ENCODE measurements at places on chromosomes 11 and 22.

DNA sequence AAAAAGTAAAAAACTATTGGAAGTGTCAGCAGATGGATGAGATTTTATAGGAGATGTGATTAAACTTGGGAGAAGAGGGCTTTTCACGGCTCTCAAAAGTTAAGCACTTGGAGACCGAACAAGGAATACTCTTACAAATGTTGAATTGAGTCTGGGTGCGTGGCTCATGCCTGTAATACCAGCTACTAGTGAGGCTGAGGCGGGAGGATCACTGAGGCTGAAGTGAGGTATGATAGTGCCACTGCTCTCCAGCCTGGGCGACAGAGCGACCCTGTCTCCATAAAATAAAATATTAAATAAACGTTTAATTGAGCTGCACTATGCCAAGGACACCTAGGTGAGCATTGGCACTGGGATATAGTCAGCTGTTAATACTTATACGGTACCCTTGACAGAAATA is 1.9 kb downstream of the CEP57 start:
- no peaks in the 10 kb centered on the region for H3K36me3 ChIP-seq
- H3K4me1 ChIP-seq = no peaks in the 10 kb centered on the region
- no peaks in the 10 kb centered on the region for H3K27me3 ChIP-seq
- no peak overlapping the region for H3K4me3 ChIP-seq

GRCh38 chr11:6251120-6251733 is 8.4 kb upstream of the CCKBR start:
- no peaks in the 10 kb centered on the region for H3K36me3 ChIP-seq
- peak; percentile 75 for DNase-seq
- H3K27me3 ChIP-seq = peaks cover 9% of the 10 kb centered on the region
- no peak overlapping the region for H3K27ac ChIP-seq
- peaks cover 11% of the 10 kb centered on the region for H3K4me1 ChIP-seq

- DNase-seq = no peak
- H3K4me1 ChIP-seq = no peaks in the 10 kb centered on the region
- H3K27me3 ChIP-seq = peaks cover 2% of the 10 kb centered on the region
- no peaks in the 10 kb centered on the region for H3K36me3 ChIP-seq
- no peak overlapping the region for H3K27ac ChIP-seq
- no peak overlapping the region for H3K4me3 ChIP-seq
These were observed 21.0 kb downstream of the ASRGL1 start for GRCh38 chr11:62358273-62358672.

- no peak for DNase-seq
- no peak overlapping the region for H3K4me3 ChIP-seq
These were observed 524.5 kb downstream of the BRD1 start for GRCh38 chr22:49303061-49303735.

DNA sequence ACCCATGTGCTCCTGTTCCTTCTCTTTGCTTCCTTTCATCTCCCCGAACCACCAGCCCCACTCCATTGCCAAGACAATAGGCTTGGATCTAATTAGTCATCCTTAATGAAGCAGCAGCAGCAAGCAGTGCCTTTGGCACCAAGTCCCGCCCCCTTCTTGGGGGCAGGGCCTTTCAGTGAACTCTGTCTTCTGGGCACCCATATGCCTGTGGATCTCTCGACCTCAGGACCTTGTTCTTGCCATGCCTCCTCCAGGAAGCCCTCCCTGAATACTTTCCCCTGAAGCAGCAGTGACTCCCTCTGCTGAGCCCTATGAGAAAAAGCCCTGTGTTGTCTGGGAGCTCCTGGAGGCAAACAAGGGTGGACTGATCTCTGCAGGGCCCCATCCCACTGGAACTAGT is 32.1 kb downstream of the ARHGEF17 start:
- H3K27me3 ChIP-seq = no peaks in the 10 kb centered on the region
- DNase-seq = no peak
- no peak overlapping the region for H3K27ac ChIP-seq
- H3K4me1 ChIP-seq = peaks cover 22% of the 10 kb centered on the region

DNA sequence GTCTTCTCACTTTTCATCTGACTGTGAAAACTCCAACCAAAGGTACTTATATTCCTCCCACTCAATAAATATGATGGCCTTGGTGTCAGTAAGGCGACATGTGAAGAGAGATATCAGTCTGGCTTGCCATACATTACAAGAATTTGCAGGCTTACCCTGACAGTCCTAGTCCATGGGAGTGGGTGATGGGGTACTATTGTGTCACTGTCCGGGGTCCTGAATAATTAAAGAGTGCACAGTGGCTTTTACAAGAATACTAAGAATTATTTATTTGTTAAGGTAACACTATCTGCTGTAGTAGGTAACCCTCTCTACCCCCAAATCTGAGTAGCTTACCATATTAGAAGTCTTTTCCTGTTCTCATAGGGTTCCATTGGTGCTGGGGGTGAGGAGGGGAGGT is 23.1 kb upstream of the IZUMO1R start:
- no peaks in the 10 kb centered on the region for H3K27me3 ChIP-seq
- H3K4me3 ChIP-seq = no peak overlapping the region
- H3K4me1 ChIP-seq = no peaks in the 10 kb centered on the region
- H3K27ac ChIP-seq = no peak overlapping the region

GRCh38 chr22:24996420-24996952 is 44.0 kb downstream of the KIAA1671 start:
- no peaks in the 10 kb centered on the region for H3K27me3 ChIP-seq
- DNase-seq = no peak
- no peak overlapping the region for H3K27ac ChIP-seq
- no peak overlapping the region for H3K4me3 ChIP-seq
- no peaks in the 10 kb centered on the region for H3K4me1 ChIP-seq

DNA sequence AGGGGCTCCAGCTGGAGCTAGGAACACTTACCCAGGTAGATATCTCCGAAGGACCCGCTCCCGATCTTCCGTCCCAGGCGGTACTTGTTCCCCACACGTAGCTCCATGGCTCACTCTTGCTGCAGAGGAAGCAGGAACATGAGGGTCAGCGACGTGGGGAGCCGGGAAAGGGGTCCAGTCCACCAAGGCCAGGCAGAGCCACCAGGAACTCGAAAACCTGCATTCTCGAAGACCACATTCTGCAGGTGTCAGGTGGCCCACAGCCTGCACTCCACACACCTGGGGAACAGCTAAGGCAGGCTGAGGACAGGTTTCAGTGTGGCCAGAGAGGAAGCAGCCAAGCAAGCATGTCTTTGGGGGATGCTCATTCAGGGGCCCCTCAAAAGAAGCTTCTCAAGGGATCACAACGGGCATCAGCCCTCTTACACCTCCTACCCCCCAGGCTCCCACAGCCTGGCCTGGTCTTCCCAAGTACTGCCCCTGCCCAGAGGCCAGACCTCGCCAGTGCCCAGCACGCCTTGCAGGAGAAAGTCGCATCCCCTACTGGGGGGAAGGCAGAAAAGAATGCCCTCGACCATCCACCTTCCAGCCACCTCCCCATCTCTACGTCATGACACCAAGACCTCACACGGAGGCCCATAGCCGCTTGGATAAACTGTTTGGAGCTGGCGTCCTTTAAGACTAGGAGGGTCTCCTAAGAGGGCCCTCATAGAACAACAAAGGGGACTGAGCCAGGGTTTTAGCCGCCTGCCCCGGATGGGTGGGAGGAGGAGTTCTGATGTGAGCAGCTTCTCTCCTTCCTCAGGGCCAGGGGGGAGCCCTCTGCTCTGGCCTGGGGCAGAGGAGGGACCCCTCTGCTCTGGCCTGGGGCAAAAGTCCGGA is 2.9 kb downstream of the CSNK1E start:
- H3K4me3 ChIP-seq = peak overlapping the region; percentile 92
- peaks cover 27% of the 10 kb centered on the region for H3K36me3 ChIP-seq
- H3K27me3 ChIP-seq = no peaks in the 10 kb centered on the region
- H3K4me1 ChIP-seq = peaks cover 53% of the 10 kb centered on the region

- no peaks in the 10 kb centered on the region for H3K36me3 ChIP-seq
- H3K4me3 ChIP-seq = no peak overlapping the region
- H3K4me1 ChIP-seq = no peaks in the 10 kb centered on the region
- no peaks in the 10 kb centered on the region for H3K27me3 ChIP-seq
- H3K27ac ChIP-seq = no peak overlapping the region
- DNase-seq = no peak
These were observed 459.6 kb downstream of the TBC1D22A start for GRCh38 chr22:47221840-47222615.

DNA sequence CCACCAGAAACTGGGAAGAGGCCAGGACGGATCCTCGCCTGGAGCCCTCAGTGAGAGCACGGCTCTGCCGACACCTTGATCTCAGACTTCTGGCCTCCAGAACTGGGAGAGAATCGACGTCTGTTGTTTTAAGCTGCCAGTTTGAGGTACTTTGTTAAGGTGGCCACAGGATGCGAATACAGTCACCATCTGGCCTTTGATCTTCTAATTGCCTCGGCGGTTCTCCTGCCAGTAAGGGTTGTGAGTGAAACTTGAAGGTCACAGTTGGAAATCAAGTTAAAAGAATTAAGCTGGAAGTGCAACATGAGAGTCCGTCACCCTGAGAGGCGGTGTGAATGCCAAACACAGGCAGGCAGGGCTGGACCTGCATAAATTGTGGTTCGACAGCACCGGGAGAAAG is 27.9 kb downstream of the PARVB start:
- H3K27me3 ChIP-seq = no peaks in the 10 kb centered on the region
- no peak overlapping the region for H3K27ac ChIP-seq
- DNase-seq = no peak
- no peaks in the 10 kb centered on the region for H3K36me3 ChIP-seq
- H3K4me1 ChIP-seq = no peaks in the 10 kb centered on the region

- no peak overlapping the region for H3K4me3 ChIP-seq
- H3K27me3 ChIP-seq = no peaks in the 10 kb centered on the region
- H3K36me3 ChIP-seq = no peaks in the 10 kb centered on the region
- no peaks in the 10 kb centered on the region for H3K4me1 ChIP-seq
These were observed 770.4 kb downstream of the ETS1 start for GRCh38 chr11:127816962-127817361.

DNA sequence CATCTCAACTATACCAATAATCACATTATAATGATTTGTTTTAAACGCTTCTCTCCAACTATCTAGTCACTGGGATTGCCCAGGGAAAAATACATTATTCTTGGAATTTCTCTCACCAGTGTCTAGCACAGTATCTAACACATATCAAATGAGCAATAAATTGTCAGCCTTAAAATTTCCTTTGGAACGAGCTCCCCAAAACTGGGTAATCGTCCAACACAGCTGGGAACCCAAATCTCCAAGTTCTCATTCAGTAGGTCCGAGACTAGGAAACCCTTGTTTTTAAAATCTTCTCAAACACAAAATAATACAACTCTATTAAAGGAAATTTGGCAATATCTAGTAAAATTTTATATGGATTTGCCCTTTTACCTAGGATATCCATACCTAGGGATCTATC is 327.8 kb upstream of the ARHGAP42 start:
- no peaks in the 10 kb centered on the region for H3K36me3 ChIP-seq
- H3K27ac ChIP-seq = no peak overlapping the region
- DNase-seq = no peak
- H3K4me3 ChIP-seq = no peak overlapping the region
- H3K4me1 ChIP-seq = no peaks in the 10 kb centered on the region
- H3K27me3 ChIP-seq = no peaks in the 10 kb centered on the region

GRCh38 chr22:22710719-22711531 is 66.5 kb downstream of the GGTLC2 start:
- H3K27me3 ChIP-seq = peaks cover 3% of the 10 kb centered on the region
- H3K27ac ChIP-seq = no peak overlapping the region
- no peaks in the 10 kb centered on the region for H3K36me3 ChIP-seq
- H3K4me3 ChIP-seq = no peak overlapping the region
- H3K4me1 ChIP-seq = no peaks in the 10 kb centered on the region

GRCh38 chr22:49838771-49839717 is 11.4 kb upstream of the BRD1 start:
- no peak overlapping the region for H3K27ac ChIP-seq
- H3K4me1 ChIP-seq = no peaks in the 10 kb centered on the region
- DNase-seq = peak; percentile 33
- no peaks in the 10 kb centered on the region for H3K36me3 ChIP-seq

GRCh38 chr11:110072930-110073329 is 20.3 kb upstream of the ZC3H12C start:
- no peaks in the 10 kb centered on the region for H3K36me3 ChIP-seq

GRCh38 chr11:65104628-65105027 is 7.0 kb upstream of the TM7SF2 start:
- DNase-seq = no peak
- no peak overlapping the region for H3K4me3 ChIP-seq
- H3K36me3 ChIP-seq = peaks cover 11% of the 10 kb centered on the region
- no peaks in the 10 kb centered on the region for H3K27me3 ChIP-seq
- peaks cover 4% of the 10 kb centered on the region for H3K4me1 ChIP-seq
